ENCODE measurements at places on chromosomes 16 and 17.
A peak's percentile ranks its signal among the peaks of the same experiment; 100 is the strongest.

- H3K4me1 ChIP-seq, result peaks cover 79% of the 10 kb centered on the region
- DNase-seq, result peak; percentile 34
- no peaks in the 10 kb centered on the region for H3K36me3 ChIP-seq
Observed at GRCh38 chr17:77884019-77884418, 74.5 kb upstream of the TNRC6C start.

DNA sequence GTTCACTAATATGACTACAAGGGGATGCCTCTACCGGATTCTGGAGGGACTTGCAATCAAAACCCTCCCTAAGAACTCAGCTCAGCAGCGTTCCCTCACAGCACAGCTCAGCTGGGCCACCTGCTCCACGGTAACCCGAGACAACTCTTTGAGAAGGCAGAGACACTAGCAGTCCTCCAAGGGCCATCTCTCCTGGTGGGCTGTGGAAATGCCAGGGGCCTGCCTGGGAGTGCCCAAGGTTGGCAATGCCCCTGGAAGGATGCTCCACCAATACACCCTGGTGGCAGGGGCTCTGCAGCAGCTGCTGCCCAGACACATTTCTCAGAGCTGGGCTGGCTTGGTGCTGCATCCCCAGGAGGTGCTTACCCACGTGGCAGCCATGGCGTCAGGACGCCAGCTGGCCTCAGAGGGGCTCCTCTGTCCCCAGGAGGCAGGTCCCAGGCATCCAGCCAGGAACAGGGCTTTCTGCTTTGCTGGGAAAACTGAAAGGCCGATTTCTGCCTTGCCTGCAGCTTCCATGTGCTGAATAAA is 16.5 kb downstream of the CDIP1 start:
- DNase-seq, result no peak
- no peak overlapping the region for H3K27ac ChIP-seq
- no peaks in the 10 kb centered on the region for H3K27me3 ChIP-seq
- peaks cover 8% of the 10 kb centered on the region for H3K36me3 ChIP-seq
- H3K4me3 ChIP-seq, result no peak overlapping the region
- peaks cover 15% of the 10 kb centered on the region for H3K4me1 ChIP-seq

DNA sequence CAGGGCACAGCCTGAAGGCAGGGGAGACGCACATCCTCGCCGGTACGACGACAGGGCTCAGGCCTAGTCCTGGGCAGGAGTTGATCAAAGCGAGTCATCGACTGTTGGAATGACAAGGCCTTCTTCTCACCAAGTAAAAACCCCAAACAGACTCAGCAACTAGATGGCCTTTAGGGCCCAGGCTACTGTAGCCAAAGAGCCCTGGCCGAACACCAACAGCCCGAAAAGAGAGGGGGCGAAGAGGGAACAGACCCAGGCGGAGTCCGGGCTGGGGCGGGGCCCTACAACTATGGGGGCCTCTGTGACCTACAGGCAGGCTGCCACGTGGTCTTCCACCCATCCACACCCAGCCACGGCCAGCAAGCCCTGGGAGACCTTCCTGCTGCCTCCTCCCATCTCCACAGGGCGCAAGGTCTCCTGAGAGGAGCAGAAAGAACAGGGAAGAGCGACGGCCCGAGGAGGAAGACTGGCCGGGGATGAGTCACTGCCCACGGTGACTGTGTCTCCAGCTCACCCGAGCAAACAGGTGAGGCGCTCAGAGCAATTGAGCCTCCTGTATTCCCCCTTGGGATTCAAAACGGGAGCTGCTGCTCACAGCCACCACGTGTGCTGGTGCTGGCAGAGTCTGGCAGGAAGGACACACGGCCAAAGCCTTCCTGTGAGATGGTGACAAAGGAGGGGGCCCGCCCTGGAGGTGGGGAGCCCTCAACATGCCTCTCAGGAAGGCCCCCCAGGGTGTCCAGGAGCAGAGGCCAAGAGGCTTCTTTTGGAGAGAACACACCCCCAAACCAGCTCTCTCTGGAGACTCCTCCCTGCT is 17.7 kb downstream of the SLC16A3 start:
- no peak for DNase-seq
- H3K27ac ChIP-seq, result peak overlapping the region; percentile 65
- no peak overlapping the region for H3K4me3 ChIP-seq
- H3K27me3 ChIP-seq, result no peaks in the 10 kb centered on the region
- H3K36me3 ChIP-seq, result peaks cover 54% of the 10 kb centered on the region

GRCh38 chr17:38415250-38416194 is 12.7 kb upstream of the ARHGAP23 start:
- peaks cover 61% of the 10 kb centered on the region for H3K27me3 ChIP-seq
- peaks cover 14% of the 10 kb centered on the region for H3K4me1 ChIP-seq
- H3K4me3 ChIP-seq, result no peak overlapping the region
- DNase-seq, result no peak
- H3K27ac ChIP-seq, result peak overlapping the region; percentile 33
- H3K36me3 ChIP-seq, result no peaks in the 10 kb centered on the region

DNA sequence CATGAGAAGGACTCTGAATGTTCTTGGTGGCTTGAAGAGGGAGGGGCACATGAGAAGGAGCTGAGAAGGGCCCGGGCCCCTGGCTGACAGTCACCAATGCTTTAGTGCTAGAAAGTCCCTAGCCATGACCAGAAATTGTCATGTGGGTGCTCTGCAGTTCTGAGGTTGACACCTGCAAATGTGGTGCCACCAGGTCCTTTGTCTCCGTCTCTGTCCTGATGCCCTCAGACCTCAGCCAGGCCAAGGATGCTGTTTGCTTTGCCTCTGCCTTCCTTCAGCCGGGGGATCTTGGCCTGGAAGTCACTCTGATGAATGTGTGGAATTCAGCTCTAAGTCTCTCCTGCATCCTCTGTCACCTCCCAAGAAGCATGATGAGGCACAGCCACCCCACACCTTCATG is 63.6 kb downstream of the TNFRSF13B start:
- no peak overlapping the region for H3K4me3 ChIP-seq
- H3K36me3 ChIP-seq, result no peaks in the 10 kb centered on the region
- peaks cover 57% of the 10 kb centered on the region for H3K4me1 ChIP-seq
- DNase-seq, result no peak
- H3K27me3 ChIP-seq, result peaks cover 23% of the 10 kb centered on the region

- H3K4me1 ChIP-seq, result peaks cover 13% of the 10 kb centered on the region
- no peak overlapping the region for H3K27ac ChIP-seq
- peaks cover 43% of the 10 kb centered on the region for H3K27me3 ChIP-seq
- no peak for DNase-seq
- peak overlapping the region; percentile 60 for H3K4me3 ChIP-seq
- no peaks in the 10 kb centered on the region for H3K36me3 ChIP-seq
Observed at GRCh38 chr16:57486858-57487834, 853 bp upstream of the DOK4 start.

DNA sequence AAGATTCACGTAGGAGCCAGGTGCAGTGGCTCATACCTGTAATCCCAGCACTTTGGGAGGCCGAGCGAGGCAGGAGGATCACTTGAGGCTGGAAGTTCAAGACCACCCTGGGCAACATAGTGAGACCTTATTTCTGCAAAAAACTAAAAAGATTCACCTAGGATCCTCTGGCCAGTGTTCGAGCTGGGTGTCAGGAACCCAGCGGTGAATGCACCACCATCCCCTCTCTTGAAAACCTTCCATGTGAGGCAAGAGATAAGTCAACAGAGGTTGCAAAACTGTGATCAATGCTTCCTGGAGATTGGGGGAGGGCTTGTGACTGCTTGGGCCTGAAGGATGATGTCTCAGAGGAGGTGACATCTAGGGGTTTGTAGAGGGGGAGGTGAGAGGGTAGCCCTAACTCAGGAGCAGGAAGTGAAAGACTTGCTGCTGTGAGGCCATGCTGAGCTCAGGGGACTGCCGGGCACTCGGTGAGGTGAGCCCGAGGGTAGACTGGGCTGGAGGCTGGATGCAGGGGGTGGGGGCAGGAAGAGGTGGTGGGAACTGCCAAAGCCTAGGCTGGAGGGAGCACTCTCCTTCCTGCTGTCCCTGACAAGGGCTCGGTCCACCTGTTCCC is 11.7 kb downstream of the GJD3 start:
- H3K36me3 ChIP-seq, result peaks cover 51% of the 10 kb centered on the region
- no peaks in the 10 kb centered on the region for H3K27me3 ChIP-seq
- peak overlapping the region; percentile 35 for H3K27ac ChIP-seq
- H3K4me1 ChIP-seq, result peaks cover 41% of the 10 kb centered on the region
- no peak for DNase-seq

DNA sequence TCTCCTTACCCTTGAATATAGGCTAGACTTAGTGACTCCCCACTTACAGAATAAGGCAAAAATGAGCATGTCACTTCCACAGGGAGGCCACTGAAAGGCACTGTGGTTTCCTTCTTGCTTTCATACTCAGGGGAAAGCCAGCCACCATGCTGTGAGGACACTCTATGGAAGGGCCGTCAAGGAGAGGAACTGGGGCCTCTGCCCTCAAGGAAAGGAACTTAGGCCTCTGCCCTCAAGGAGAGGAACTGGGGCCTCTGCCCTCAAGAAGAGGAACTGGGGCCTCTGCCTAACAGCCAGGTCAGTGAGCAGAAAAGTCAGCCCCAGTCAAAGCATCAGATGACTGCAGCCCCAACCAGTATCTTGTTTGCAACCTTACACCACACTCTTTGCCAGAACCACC is 30.1 kb downstream of the VPS35 start:
- no peak for DNase-seq
- peak overlapping the region; percentile 38 for H3K27ac ChIP-seq
- H3K4me3 ChIP-seq, result no peak overlapping the region
- H3K4me1 ChIP-seq, result peaks cover 7% of the 10 kb centered on the region

DNA sequence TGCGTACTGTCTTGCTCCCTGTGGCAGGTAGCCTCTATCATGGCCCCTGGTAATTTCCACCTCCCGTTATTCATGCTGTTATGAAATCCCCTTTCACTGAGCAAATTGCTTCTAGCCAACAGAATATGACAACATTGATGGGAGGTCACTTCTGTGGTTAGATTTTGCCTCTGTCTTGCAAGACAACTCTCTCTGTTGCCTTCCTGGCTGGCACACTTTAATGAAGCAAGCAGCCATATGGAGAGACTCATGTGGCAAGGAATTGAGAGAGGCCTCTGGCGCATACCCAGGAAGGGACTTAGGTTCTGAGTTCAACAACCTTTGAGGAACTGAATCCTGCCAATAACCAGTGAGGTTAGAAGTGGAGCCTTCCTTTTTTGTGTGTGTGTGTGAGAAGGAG is 51.8 kb upstream of the GPRC5B start:
- no peak overlapping the region for H3K4me3 ChIP-seq
- no peak for DNase-seq
- H3K4me1 ChIP-seq, result no peaks in the 10 kb centered on the region
- no peaks in the 10 kb centered on the region for H3K36me3 ChIP-seq

DNA sequence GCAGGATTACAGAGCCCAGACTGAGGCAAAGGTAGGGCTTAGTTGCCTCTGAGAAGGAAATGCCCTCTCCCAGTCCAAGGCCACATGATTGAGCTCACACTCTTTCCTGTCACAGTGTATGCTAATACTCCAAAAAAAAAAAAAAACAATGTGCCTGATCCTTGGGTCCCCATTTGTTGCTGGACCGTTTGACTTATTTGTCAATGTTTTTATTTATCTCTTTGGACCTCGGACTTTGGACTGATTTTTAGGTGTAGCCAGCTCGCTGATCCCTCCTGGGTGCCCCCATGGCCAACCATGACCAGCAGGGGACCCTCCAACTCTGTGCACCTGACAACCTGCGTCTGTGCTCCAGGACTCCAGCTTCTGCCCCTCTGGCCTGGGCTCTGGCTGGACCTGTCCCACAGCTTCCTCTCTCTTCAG is 622 bp upstream of the CCL16 start:
- no peaks in the 10 kb centered on the region for H3K4me1 ChIP-seq
- DNase-seq, result no peak
- H3K4me3 ChIP-seq, result no peak overlapping the region
- H3K36me3 ChIP-seq, result no peaks in the 10 kb centered on the region
